Hematopoietic multipotent progenitor cell treated with erythropoietin and hydrocortisone succinate and interleukin-3 and kit ligand, for 17 days (in vitro differentiated cells): ENCODE measurements at places on chromosomes 1 and 21.

DNA sequence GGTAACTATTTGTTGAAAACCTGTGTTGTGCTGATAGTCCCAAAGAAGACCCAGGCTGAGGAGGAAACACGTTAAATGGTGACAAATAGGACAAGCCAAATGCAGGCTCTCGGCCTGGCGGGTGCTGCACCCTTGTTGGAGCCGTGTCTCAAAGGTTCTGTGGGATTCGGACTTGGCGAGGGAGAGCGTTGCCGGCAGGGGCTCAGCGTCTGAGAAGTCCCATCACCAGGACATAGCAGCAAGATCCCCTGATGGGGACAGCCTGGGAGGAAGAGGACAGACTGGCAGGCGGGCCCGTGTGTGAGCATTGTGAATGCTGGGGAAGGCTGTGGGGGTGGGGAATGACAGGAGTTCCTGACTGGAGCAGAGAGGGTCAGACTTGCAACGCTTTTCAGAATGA, 142.5 kb downstream of the PGBD5 start:
- DNase-seq: no peak

- DNase-seq: no peak
These were observed 71.9 kb downstream of the LHX9 start for GRCh38 chr1:197989058-197989457.

GRCh38 chr1:66251546-66251945, 282.4 kb upstream of the SGIP1 start:
- DNase-seq: no peak

- no peak for DNase-seq
These were observed 39.1 kb downstream of the AKNAD1 start for GRCh38 chr1:108817811-108818210.

DNA sequence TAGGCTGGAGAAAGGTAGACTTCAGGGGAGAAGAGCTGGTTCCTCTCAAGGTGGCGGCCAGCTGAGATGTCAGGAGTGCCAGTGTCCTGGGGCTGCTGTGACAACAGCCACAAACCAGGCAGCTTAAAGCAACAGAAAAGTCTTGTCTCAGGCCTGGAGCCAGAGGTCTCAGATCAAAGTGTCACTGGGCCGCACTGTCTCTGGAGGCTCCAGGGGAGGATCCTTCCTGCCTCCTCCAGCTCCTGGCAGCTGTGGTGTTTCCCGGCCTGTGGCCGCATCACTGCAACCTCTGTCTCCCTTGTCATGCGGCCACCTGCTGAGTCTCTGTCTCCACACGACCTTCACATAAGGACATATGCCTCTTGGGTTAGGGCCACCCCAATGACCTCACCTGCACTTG, 24.4 kb upstream of the TSPEAR start:
- DNase-seq: no peak

- DNase-seq: no peak
These were observed 5.1 kb downstream of the CLCNKA start for GRCh38 chr1:16026723-16027484.

GRCh38 chr21:15483138-15483780, 246.5 kb upstream of the USP25 start:
- DNase-seq: peak; percentile 49

DNA sequence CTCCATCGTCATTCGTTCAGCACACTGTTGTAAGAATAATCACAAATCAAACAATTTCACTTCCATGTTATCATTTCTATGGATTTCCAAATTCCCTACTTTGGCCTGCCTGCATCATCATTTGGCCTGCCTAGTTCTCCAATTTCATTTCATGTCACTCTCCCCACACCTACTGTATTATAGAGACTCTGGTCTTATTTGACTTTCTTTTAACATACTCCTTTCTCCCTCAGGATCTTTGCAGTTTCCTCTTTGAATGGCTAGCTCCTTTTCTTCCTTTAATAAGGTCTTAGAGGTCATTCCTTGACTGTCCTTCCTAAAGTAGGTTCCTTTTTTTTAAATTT, 36.3 kb upstream of the PODN start:
- no peak for DNase-seq

DNA sequence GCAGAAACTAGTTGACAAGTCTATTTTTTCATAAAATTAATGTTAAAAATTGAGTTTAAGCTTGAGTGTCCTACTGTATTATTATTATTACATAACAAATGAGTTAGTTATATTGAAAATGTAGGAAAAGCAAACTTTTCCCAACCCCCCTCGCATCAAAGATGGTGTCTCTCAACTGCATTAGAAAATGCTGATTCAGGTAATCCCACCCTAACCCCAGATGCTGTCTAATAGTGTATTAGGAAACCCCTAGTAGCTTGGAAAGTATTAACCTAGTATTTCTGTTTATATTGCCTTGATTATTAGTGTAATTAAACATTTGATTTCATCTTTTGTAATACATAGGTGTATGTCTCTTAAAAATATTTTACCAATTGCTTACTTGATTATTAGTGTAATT, 1120.3 kb downstream of the MRPL39 start:
- no peak for DNase-seq

- no peak for DNase-seq
These were observed 103.8 kb downstream of the LRRC7 start for GRCh38 chr1:69671363-69672010.

- no peak for DNase-seq
These were observed 3.0 kb downstream of the C1QC start for GRCh38 chr1:22646384-22646783.

DNA sequence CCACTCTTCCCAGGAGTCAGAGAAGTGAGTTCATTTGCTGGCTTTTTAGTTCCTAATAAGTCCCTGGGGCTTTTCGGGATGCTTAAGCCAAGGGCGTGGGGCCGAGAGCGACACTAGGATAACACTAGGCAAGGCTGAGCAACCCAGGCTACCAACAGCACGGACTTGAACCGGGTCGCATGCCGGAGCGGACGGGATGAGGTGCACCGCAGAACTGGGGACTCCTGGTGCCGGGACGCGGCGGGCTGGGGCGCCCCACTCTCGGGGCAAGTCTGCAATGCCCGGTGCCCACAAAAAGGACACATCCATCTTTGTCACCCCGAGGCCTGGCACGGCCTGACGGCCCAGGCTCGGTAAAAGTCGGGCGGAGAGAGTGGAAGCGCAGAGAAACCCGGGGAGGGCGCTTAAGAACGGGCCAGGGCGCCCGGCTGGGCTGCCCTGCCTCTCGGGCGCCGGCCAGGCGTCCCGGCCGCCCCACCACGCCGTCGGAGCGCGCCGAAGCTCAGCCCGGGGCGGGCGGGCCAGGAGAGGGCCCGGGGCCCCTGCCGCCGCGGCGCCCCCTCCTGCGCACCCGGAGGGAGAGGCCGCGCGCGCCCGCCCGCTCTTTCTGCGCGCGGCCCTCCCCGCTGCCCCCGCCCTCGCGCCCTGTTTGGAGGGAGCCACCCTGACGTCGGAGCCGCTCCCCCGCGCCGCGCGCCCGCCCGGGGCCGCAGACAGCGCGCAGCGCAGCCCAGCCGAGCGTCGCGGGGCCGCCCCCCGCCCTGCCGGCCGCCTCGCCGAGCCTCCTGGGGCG, at the start of gene NBL1:
TSS of gene NBL1 (plus strand) at position 710 of the 793 bp plus-strand sequence. CDS start 10,720 bp downstream, outside the sequence.
- DNase-seq: no peak

- DNase-seq: no peak
These were observed 15.7 kb downstream of the IER5 start for GRCh38 chr1:181104042-181104789.

DNA sequence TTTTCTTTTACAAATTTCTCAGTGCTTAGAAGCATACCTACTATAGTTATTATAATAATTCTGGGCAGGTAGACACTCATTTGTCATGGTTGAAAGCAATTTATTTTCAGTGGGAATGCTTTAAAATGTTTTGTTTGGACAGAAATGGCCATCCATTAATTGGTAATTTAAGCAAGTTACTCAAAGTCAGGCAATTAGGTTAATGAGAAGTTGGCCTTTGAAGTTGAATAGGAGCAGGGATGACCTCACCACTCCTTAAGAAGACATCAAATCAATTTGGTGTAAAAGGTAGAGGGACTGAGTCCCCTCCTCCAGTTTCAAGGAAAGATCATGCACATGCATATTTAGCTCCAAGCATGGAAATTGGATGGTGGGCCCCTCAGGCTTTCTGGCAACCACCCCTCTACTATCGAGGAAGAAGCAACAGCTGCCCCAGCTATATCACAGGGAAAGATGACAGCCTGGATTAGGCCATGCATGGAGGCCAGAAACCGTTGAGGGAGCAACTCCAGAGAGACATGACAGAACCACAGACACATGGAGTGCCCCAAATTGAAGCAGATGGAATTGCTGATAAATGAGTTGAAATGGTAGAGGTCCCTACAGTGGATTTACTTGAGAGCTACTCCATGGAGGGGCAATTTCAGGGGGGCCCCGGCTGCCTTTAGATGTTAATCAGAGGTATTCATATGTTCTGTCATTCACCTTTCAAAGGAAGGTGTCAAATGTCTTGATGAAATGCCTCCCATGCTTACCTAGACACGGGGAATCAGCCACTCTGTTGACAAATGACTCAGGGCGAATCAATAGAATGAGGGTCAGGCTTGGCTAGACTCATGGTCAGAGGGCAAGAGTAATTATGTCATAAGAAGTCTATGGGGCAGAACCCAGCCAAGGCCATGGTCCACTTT, 26.7 kb downstream of the HLX start:
- no peak for DNase-seq

DNA sequence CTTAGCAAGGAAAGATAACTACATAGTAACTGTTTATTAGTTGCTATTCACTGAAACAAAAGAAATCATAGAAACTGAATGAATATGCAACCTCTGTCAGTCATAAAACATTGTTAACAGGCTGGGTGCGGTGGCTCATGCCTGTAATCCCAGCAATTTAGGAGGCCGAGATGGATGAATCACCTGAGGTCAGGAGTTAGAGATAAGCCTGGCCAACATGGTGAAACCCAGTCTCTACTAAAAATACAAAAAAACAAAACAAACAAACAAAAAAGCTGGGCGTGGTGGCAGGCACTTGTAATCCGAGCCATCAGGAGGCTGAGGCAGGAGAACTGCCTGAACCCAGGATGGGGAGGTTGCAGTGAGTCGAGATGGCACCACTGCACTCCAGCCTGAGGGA, 44.1 kb downstream of the CRB1 start:
- no peak for DNase-seq

GRCh38 chr1:184192796-184193195, 141.3 kb downstream of the TSEN15 start:
- DNase-seq: no peak

- no peak for DNase-seq
These were observed 6.1 kb downstream of the SLC22A15 start for GRCh38 chr1:115982400-115982799.

DNA sequence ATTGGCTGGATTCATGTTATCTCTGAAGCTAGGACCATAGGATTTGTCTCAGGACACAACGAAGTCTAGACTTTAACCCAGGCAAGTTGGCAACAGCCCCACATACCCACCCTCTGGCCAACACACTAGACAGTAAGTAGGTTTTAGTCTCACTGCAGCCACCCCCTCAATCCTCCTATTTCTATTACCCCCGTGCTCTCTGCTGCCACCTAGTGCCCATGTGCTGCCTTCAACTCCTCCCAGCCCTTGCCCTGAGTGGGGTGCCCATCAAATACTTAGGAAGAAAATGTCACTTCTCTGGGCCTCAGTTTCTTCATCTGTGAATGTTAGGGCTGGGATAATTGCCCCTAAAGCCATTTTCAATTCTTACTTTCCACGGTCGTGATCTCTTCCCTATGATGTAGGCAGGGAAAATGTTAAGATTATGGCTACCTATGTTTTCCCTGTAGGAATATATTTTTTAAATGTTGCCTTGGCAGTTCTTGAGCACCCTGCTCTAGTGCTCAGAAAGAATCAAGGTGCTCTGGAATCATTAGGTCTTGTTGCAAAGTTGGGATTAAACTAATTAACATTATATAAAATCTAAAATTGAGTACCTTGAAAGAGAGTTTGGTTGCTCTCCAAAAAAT, 213.0 kb downstream of the LMX1A start:
- peak; percentile 41 for DNase-seq

- DNase-seq: no peak
These were observed 99.1 kb upstream of the ZNF644 start for GRCh38 chr1:91120936-91121335.

- no peak for DNase-seq
These were observed 7.6 kb upstream of the RASAL2 start for GRCh38 chr1:178086294-178086693.

DNA sequence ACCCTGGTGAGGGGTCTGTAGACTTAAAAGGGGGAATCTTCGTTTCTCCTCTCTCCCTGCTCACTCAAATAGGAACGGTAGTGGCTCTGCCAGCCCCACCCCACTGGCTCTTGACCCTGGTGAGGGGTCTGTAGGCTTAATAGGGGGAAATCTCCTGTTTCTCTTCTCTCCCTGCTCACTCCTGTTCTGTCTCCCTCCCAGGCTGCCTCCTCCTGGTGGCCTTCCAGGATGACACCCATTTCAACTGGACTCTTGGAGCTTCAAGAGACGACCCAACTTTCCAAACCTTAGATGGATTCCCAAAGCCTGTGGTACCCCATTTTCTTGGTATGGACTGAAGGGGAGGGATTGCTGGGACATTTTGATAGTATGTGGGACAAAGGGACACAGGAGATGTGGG, 1.4 kb upstream of the EPHB2 start:
- no peak for DNase-seq

DNA sequence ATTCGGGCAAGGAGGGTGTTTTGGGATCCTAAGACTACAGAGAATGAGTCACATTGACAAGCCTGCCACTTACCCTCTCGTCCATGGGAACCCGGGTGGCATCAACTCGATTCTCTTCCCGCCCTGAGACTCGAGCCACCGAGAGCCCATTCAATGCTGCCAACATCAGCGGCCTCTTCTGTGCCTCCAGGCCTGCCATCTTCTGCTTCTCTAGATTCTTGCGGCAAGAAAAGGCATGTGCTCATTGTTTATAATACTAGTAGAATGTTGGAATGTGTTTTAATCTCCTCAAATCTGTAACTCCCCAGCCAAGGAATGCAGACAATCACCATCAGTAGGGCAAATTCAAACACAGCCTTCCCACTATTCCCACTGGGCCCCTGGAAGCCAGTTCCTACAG, 96.9 kb downstream of the SMYD2 start:
- no peak for DNase-seq

DNA sequence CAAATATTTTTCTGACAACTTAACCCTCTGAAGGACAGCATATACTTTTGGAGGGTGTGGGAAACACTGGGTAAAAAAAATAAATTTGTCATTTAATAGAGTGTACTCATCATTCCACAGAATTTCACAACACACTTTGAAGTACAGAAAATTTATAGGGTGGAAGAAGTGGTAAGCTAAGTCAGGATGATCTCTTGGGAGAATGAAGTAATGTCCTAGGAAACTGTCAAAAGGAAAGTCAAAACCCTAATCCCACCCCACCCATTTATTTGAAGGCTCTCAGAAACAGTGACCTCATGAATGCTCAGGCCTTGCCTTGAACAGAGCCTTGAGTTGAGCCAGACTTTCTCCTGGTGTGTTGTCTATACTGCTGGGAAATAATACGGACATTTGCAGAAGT, 7.3 kb upstream of the UAP1 start:
- no peak for DNase-seq

- DNase-seq: no peak
These were observed 37.3 kb upstream of the RUNX1 start for GRCh38 chr21:35086357-35086756.
